ENCODE measurements at places on chromosomes 7 and 10. TPM values are rescaled to one million over a fixed set of nuclear protein-coding genes. Genes with fewer than 3 reads are reported as not detected.

DNA sequence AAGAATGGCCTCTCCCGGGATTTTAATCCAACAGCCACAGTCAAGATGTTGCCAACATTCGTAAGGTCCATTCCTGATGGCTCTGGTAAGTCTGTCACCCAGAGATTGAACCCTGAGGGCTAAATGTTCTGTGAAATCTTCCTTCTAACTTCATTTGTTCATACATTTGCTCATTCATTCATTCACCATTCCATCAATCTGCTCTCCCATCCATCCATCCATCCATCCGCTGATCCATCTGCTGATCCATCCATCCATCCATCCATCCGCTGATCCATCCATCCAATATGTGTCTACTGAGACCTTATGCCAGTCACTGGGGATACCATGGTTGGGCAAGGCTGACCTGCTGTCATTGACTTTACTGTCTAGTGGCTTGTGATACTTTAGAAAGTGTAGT, 65.6 kb downstream of the HK1 start:
- DNase-seq, result no peak

GRCh38 chr10:124205432-124205831, 112.0 kb upstream of the CHST15 start:
- DNase-seq, result no peak

DNA sequence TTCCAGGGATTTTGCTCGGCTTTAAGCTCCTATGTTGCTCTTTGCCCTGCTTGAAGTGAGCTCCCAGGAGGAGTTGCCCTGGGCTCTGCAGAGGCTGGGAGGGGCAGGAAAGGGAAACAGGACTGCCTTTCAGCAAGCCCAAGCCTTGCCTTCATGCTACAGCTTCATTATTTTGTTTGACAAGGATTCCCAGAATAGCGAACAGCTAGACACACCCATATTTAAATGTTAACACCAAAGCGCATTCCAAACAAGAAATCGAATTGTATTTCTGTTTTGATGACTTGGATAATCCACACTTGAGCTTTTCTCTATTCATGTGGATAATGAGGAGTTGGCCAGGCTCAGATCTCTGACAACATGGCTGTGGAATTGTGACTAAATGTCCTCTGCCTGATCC, 6.3 kb downstream of the KIAA1217 start:
- no peak for DNase-seq

CALY gene
- total RNA-seq, result 0.79 TPM

DNA sequence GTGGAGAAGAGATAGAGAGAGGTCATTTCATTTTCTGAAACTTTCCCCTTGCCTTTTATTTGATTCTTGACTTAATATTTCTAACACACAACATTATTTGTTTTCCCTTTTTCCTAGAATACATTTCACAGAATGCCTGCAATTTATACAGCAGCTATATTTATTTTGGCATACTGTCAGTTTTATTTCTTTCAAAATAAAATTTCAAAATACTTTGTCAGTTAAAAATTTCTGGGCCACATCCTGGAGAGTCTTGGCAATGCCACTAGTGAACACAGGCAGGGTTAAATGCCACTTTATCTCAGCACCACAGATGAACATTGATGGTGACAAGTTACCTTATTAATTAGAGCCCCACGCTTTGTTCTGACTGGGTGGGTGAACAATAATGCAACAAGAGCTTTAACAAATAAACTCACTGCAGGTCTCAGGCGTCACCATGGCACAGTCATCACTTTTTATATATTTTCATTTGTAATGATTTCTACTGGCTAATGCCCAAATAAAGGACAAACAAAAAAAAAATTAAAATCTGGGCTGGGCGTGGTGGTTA, 494.0 kb downstream of the KIF20B start:
- no peak for DNase-seq

GIMAP8 gene
- 15.2 TPM for total RNA-seq

- DNase-seq, result no peak
These were observed 76.4 kb downstream of the GRK5 start for GRCh38 chr10:119283818-119284217.

DNA sequence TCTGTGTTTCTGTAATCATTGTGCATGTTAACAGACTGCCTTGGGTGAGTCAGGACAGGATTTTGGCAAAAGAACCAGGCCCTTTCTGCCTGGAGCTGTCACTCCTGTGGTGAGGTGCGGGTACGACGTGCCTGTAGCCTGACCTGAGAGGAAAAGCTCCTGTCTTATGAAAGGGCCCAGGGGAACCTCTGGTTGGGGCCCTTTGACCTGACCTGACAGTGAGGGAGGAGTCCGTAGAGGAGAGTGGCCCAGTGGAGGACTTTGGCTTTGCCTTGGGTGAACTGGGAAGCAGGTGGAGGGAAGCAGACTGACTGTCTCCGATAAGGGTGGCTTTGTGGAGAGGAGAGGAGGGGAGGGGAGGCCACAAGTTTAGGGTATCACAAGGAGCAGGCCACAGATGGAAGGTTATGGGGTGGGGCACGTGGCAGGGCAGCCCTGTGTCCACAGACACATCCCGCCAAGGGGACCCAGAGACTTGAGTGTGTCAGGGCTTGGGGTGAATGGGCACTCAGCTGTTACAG, 6.9 kb downstream of the PFKP start:
- no peak for DNase-seq

GRCh38 chr10:74871595-74872382, 45.4 kb downstream of the KAT6B start:
- DNase-seq, result no peak

GRCh38 chr10:28938745-28939144, 261.4 kb downstream of the BAMBI start:
- DNase-seq, result no peak

SPDYE2 gene
- 0.16 TPM for total RNA-seq

DNA sequence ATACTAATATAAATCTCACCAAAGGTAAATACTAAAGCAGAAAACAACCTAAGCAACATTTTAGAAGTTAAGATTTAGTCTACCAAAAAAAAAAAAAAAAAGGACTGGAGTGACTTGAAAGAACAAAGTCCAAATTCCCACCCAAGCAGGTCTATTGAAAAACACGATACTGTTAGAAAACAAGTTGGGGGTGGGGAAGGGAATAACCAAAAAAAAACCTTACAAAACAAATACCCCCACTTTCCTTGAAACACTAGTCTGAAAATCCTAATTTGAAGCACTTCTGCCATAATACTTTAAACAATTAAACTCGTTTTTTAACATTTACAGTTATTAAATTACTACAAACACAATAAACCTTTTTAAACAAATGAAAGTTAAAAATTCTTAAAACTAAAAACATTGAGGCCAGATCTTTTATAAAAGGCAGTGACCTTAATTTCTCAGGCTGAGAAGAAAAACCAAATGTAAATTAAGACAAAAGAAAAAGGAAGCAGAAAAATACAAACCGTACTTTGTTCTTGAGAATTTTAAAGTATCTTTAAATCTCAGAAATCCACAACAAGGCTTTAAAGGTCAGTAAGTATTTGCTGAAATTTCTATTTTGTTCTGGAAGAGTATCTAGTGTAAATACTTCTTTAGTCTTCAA, 135.1 kb downstream of the NRBF2 start:
- no peak for DNase-seq

CAMK1D gene
- 7.6 TPM for total RNA-seq

- no peak for DNase-seq
These were observed 3.9 kb upstream of the CD36 start for GRCh38 chr7:80634505-80634904.

- DNase-seq, result no peak
These were observed 84.9 kb downstream of the C10orf105 start for GRCh38 chr10:71634531-71635164.

DNA sequence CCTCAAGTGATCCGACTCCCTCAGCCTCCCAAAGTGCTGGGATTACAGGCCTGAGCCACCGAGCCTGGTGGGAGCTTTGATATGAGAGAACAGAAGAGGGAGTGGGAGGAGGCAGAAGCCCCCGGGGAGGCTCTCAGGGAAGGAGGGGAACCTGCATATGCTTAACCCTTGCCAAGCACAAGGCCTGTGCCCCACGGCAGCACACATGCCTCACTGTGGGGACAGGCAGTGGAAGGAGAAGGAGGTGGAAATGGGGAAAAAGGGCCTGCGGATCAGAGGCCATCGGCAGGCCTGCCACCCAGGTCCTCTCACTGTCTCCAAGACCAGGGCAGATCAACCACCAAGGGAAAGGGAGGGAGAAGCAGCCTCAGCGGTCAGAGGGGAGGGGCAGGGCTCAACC, 7.2 kb upstream of the GRID1 start:
- no peak for DNase-seq

SEMA3D gene
- 102 TPM for total RNA-seq

SPOCK2 gene
- 3.2 TPM for total RNA-seq

SPDYE16 gene
- not detected for total RNA-seq

- DNase-seq, result no peak
These were observed 169.0 kb upstream of the KIAA1217 start for GRCh38 chr10:24039897-24040296.

GRCh38 chr10:123584419-123584775, 81.8 kb upstream of the GPR26 start:
- DNase-seq, result no peak

DNA sequence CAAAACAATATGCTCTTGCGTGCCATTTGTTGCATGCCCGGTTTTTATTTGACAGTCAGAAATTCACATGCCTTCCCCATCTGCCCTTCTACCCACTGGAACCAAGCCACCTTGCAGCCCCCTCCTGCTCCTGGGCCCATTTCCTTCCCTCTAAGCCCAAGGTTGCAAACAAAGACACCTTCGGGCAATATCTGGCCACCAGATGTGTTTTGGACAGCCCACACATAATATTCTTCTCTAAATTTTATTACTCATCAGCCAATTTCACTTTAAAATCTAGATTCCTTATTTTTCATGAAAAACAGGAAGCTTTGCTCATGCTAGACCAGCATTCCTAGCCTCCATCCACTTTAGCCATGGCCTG, 18.2 kb upstream of the C10orf105 start:
- no peak for DNase-seq

NME8 gene
- not detected for total RNA-seq

GARS1 gene
- total RNA-seq, result 76.7 TPM

DNA sequence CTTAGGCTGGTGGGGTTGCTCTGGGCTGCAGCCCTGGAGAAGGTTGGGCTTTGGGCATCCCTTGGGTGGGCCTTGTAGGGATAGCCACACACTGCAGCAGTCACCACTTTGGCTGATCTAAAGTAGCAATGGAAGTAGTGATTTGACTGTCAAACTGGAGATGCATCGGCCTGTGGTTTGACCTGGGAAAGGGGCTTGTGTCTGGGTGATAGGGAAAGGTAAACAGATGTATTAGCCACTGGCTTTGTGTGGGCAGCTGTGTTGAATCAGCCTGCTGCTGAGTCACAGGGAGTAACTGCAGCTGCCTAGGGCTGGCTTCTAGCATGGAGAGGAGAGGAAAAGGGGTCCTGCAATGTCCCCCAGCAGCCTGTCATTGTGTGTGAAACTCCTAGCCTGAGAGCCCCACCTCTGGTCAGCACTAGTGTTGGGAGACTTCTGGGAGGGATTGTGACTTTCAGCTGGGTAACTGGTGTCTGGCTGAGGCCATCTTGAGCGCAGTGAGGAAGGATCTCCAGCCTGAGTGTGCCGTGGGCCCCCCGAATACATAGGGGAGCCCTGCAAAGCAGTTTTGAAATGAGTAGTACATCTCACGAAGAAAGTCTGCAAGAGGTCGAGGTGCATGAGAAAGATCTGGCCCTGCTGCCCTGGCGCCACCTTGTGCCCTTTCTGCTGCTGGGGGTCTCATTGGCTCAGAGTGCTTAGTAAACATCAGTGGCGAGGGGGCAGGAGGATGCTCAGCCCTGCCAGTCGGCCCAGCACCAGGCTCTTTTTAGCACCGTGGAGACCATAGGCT, 117.3 kb downstream of the FANK1 start:
- DNase-seq, result no peak

FAM13C gene
- 34.5 TPM for total RNA-seq

- no peak for DNase-seq
These were observed 22.6 kb downstream of the PFKFB3 start for GRCh38 chr10:6225263-6225814.

GRCh38 chr7:108294595-108294994, 161.6 kb downstream of the NRCAM start:
- DNase-seq, result no peak

DNA sequence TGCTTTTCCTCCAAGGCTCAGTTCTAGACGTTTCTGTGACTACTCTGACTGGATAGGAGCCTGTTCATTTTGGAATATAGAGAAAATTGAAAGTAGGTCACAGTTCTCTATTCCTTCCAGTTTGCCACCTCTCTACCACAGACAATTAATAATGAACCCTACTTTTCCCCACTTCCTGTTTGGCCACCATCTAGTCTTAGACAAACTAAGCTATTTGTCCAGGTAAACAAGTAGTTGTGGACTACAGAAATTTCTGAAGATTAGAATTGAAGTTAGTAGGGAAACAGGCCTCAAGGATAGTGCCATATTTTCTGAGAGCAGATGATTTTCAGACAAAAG, 87.0 kb downstream of the AUTS2 start:
- DNase-seq, result no peak

- DNase-seq, result no peak
These were observed 37.8 kb downstream of the DIP2C start for GRCh38 chr10:651692-652091.

IFIT1B gene
- total RNA-seq, result 2.2 TPM

DNA sequence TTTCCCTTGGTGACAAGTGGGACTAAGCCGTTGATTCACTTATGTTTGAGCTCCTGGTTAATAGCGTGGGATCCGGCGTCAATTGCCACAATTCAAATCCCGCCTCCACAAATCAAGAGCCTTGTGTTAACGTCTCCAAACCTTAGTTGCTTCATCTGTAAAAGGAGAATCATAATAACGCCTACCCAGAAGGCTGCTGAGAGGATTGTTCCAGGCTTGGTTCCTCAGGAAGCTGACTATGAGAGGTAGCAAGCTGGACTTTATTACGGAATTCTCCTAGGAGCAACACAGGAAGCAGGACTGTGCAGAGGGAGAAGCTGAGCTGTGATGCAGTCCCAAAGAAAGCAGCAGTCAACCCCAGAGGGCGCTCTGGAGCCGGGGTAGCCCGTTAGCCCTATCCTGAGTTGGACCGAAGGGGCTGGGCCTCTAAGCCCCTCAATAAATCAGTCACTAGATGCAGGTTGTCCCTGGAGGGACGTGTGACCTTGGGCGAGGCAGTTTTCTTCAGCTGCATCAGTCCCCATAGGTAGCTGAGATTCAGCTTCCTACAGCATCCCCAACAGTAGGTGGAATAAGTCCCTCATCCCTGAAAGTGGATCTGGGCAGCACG, 6.9 kb upstream of the BAG3 start:
- no peak for DNase-seq
